Parietal lobe (tissue), 2 donors: ENCODE measurements at places on chromosomes 6 and 20. TPM values are rescaled to one million over a fixed set of nuclear protein-coding genes. Genes with fewer than 3 reads are reported as not detected.

VSX1 gene
- not detected for total RNA-seq

EFCAB8 gene
- not detected for total RNA-seq

PEX3 gene
- 41.6 TPM for total RNA-seq

PRICKLE4 gene
- 1.6 TPM for total RNA-seq

SEL1L2 gene
- 2.2 TPM for total RNA-seq

SLC17A1 gene
- not detected for total RNA-seq

PROCR gene
- total RNA-seq, result 4.4 TPM

IL17F gene
- total RNA-seq, result not detected

GPLD1 gene
- total RNA-seq, result 19.7 TPM

BPIFA1 gene
- not detected for total RNA-seq

CENPW gene
- 8.5 TPM for total RNA-seq

BAK1 gene
- 4.1 TPM for total RNA-seq

SIRPB2 gene
- total RNA-seq, result 1.3 TPM

TNNC2 gene
- not detected for total RNA-seq

TEAD3 gene
- total RNA-seq, result 0.63 TPM

CRYBG1 gene
- total RNA-seq, result 0.31 TPM

CST7 gene
- not detected for total RNA-seq

OR12D3 gene
- total RNA-seq, result not detected

SYCP2L gene
- total RNA-seq, result 11.9 TPM

RBPJL gene
- total RNA-seq, result not detected

SLC35D3 gene
- not detected for total RNA-seq

DLK2 gene
- total RNA-seq, result 8.5 TPM

IPCEF1 gene
- total RNA-seq, result 32.6 TPM

BCAS4 gene
- total RNA-seq, result 12.5 TPM

MAP3K7 gene
- total RNA-seq, result 76.7 TPM

POPDC3 gene
- 0.94 TPM for total RNA-seq

PAK1IP1 gene
- 14.1 TPM for total RNA-seq

GPX5 gene
- not detected for total RNA-seq

NT5E gene
- total RNA-seq, result 3.8 TPM

TGM3 gene
- 0.31 TPM for total RNA-seq

ID4 gene
- total RNA-seq, result 82.0 TPM
